Activated effector memory CD4-positive, alpha-beta T cell treated with anti-CD3 and anti-CD28 coated beads, Interleukin-2, amount 50 U/mL, for 16 hours (primary cell): ENCODE measurements at places on chromosomes 4 and X.
A peak's percentile ranks its signal among the peaks of the same experiment; 100 is the strongest.

DNA sequence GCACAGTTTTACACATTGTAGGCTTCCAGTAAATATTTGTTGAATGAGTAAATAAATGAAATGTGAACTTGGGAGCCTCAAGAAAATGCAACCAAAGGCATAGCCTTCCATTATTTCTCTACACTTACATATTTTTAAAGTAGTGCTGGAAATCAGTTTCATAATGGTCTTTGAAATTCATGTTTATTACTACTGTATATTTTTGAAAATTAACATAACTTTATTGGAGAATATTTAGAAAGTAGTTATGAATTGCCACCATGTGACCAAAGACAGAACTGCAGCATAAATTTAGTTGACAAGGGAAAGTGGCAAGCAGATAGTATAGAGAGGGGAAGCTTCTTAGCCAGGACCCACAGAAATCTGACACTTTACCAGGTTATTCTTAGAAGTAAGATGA, 6.4 kb downstream of the TCEAL8 start:
- DNase-seq: no peak

GRCh38 chr4:3823496-3824341, 57.5 kb downstream of the ADRA2C start:
- no peak for DNase-seq

GRCh38 chr4:88040707-88041106, 33.3 kb downstream of the PKD2 start:
- DNase-seq: no peak

- DNase-seq: no peak
Measured at GRCh38 chr4:184460499-184461285, 13.7 kb downstream of the IRF2 start.

GRCh38 chrX:129787336-129788055, 7.7 kb downstream of the SASH3 start:
- DNase-seq: no peak

- peak; percentile 68 for DNase-seq
Measured at GRCh38 chr4:145808021-145808650, 128.2 kb downstream of the C4orf51 start.

GRCh38 chr4:3284734-3285557, 7.9 kb upstream of the RGS12 start:
- peak; percentile 51 for DNase-seq

DNA sequence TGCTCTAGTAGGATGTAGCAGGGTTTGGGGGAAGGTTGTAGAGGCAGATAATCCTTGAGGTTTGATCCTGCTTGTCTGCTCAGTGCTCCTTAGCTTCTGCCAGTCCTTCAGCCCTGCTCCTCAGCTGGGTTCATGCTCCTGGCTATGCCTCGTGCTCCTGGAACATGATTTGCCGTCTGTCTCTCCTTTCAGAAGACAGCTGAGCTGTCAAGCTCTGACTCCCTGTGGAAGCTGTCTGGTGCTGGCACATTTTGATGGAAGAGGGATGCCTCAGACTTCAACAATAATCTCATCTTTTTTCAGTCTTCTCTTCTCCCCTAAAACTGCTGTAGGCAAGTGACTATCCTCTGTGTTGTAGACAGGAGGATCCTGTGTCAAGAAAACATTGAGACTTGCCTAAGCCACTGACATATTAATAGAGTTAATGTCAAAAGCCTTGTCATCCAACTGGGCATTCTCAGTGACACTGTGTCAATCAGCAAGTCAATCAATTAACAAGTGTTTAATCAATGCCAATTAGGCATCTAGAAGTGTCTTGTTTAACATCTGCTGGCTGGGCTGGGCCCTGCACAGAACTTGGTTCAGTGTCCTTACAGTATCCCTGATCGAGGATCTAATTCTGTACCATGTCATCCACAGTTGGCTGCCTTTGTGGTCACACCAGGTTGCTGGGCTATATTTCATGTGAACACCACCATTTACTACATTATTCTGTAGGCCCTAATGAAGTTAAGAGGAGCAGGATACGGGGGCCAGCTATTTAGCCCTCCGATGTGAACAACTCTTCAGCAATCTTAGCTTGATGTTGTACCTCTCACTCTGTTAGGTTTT, 96.7 kb downstream of the SYNPO2 start:
- no peak for DNase-seq

DNA sequence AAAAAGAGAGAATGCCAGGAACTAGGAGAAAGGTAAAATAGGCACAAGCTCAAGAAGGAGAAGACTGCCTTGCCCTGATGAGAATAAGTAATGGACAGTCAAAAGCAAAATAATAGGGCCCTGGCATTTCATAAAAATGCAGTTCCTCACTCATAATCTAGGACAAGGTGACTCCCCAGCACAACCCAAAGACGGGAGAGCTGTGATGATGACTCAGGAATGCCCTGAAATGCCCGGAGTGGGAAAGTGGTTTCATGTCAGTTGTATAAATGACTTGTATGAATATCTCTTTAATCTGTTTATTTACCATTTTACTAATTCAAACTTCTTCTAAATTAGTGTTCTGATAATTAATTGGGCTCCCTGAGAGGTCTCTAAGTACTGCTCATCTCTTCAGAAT, 28.8 kb upstream of the SETD7 start:
- DNase-seq: no peak

DNA sequence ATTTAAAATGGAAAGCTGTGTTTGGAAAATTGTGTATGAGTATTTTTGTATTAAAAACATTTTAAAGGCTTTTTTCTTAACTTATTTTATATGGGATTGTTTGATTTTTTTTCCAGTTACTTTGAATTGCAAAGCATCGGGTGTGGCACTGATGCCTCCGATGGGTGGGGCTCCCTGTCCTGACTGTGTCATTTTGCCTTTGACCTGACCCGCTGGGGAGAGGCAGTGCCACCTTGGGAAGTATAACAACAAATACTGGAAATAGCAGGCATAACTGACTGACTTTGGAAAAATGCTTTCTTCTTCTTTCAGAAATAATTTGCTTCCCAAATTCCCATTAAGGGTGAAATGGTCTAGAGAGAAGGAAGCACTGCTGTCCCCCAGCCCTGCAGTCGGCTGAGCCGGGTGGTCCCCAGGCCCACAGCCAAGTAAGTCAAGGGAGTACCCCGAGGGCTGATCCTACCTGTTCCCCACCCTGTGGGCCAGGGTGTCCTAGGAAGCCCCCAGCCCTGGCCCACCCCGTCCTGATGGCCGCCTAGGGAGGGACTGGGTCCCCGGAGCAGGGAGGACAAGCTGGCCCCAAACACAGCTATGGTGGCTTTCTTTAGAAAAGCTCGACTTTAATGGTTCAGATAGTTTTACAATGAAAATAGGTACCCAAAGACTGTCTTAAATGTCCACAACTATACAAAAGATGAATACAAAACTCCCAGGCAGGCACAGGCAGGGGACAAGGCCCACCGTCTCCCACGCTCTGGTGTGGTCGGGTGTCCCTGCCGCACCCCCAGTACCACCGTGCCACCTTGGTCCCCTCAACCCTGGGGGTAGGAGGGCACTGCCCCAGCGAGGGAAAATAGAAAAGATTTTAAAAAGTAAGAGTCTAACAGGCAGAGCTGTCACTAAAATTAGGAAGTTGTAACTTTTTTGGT, 26.4 kb downstream of the NELFA start:
- DNase-seq: no peak

GRCh38 chr4:16530688-16531635, 304.7 kb upstream of the TAPT1 start:
- DNase-seq: no peak

- DNase-seq: no peak
Measured at GRCh38 chr4:19309378-19309777, 942.3 kb upstream of the SLIT2 start.

DNA sequence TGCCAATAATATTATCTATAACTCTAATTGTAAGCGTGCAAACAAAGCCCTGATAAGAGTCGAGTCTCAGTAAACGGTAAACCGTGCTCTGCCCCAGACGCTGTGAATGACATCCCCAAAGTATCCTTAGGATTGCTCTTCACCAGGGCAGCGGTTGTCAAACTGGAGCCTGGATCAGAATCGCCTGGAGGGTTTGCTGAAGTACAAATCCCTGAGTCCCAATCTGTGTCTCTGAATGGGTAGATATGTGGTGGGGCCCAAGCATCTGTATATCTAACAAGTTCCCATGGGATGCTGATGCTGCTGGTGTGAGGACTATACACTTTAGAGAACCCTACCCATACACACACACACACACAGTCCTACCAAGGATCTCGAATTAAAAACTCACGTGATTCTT, 813 bp upstream of the APBB2 start:
- DNase-seq: no peak

DNA sequence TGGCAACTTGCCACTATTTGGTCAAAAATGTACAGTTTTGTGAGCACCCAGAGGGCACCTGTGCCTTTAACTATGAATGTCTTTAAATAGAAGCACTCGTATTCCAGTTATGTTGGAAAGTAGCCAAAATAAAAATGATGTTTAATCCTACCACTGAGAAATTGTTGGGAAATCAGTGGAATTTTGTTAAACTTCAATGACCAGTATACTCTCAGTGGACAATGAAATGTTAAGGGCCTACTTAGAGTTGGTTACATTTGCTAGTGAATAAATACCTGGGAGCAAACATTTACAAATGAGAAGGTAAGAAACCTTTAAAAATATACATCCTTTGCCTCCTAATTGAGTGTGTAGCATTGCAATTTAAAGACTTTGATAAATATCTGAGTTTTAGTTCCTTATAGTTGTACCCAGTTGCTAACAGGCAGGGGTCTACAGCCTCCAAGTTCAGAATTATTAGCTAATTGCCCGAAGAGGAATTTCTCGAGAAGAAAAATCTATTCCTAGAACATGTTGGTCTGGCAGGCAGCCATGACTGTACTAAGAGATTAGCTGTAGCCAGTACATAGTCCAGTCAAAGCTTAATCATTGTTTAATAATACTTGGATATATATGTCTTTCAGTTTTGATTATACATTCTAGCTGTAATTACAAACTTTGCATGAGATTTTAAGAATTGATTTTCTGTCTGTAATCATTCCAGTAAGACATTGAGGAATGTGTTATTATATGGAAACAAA, 93.2 kb downstream of the IL1RAPL2 start:
- DNase-seq: no peak

DNA sequence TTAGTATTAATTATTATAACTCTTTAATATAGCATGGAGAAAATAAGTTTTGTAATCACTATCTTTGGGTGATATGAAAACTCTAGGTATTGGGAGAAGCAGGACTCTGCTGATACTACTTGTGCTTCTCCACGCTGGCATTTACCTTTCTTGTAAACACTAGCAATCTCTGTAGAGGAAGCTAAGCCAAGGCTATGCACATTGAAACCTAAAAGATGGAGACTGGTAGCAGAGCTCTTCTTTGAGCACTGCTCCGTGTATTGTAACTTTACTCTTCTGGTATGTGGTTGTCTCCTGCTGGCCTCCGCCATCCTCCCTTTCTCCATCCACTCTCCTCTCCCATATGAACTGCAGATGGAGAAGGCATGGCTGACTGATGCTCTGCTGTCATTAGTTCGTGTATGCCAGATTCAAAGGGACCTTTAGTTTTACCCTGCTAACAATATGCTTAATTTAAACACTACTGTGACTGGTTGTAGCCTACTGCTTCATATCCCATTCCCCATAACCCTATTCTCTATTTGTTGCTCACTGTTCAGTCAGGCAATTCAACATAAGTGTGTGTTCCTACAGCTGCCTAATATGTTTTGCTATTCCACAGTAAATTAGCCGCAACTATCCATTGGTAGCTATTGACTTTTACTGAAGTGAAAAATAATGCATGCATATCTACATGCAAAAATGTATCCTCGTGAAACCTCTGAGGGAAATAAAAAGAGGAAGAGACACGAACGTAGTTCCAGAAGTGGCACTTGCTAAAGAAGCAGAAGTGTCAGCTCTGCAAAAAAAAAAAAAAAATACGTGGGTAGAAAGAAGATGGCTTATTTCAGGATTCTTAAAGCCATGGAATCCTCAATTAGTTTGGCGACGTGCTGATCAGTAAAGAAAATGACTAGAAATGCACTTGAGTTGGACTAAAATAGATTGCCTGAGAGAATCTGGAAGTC, 55.6 kb upstream of the CCSER1 start:
- DNase-seq: no peak

DNA sequence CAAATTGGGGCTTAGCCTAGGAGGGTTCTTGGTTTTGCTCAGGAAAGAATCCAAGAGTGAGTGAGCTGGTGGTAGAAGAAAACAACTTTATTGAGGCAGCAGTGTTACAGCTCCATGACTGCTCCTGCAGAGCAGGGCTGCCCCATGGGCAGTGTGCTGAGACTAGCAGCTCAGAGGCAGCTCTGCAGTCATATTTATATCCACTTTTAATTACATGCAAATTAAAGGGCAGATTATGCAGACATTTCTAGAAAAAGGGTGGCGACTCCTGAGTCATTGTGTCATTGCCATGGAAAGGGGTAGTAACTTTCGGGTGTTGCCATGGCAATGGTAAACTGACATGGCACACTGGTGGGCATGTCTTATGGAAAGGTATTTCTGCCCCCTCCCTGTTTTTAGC, 202.2 kb downstream of the CLCN4 start:
- no peak for DNase-seq

DNA sequence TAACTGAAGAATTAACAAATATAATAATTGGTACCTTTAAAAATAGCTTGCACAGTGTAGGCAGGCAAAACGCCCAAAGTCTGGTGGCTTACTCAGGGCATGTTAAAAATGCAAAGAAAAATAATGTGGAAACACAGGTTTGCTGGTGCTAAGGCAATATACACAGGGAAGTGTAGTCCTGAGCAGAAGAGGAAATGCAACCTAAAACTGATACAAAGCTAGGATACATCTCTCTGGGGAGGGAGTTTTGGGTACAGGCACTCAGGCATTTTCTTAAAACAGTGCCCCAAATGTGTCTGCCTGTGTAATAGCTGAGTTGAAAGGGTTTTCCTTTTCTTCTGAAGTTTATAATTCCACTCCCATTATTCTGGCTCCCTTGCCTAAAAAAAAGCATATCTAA, 47.4 kb downstream of the TMPRSS11E start:
- no peak for DNase-seq

- DNase-seq: no peak
Measured at GRCh38 chr4:123068081-123068480, 145.7 kb upstream of the NUDT6 start.

- no peak for DNase-seq
Measured at GRCh38 chr4:26272654-26273615, 47.9 kb upstream of the RBPJ start.

GRCh38 chr4:184267673-184268583, 50.3 kb upstream of the ENPP6 start:
- DNase-seq: peak; percentile 90

GRCh38 chrX:110847334-110847733, 51.7 kb upstream of the CHRDL1 start:
- no peak for DNase-seq

DNA sequence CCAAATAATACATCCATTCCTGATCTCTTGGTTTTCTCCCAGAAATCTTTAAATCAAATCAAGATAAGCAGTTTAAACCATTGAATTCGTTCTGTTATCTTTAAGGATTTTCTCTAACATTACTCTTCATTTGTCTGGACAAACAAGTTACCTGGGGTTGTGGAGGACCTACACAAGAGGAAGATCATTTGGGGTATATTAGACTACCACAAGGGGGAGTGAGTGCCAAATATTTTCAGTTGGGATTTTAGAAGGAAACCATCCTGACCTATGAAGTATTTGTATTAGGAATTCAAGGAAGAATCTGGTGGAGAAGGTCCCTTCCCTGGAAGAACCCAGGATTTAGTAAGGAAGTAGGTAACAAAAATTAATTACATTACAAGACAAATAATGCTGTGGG, 12.0 kb upstream of the DCHS2 start:
- DNase-seq: no peak
